Stimulated activated CD4-positive, alpha-beta T cell treated with anti-CD3 and anti-CD28 coated beads, Interleukin-1b, Interleukin-23, amount 100 ng/mL, for 24 hours (primary cell): ENCODE measurements at places on chromosomes 11 and 22.
A peak's percentile ranks its signal among the peaks of the same experiment; 100 is the strongest.

DNA sequence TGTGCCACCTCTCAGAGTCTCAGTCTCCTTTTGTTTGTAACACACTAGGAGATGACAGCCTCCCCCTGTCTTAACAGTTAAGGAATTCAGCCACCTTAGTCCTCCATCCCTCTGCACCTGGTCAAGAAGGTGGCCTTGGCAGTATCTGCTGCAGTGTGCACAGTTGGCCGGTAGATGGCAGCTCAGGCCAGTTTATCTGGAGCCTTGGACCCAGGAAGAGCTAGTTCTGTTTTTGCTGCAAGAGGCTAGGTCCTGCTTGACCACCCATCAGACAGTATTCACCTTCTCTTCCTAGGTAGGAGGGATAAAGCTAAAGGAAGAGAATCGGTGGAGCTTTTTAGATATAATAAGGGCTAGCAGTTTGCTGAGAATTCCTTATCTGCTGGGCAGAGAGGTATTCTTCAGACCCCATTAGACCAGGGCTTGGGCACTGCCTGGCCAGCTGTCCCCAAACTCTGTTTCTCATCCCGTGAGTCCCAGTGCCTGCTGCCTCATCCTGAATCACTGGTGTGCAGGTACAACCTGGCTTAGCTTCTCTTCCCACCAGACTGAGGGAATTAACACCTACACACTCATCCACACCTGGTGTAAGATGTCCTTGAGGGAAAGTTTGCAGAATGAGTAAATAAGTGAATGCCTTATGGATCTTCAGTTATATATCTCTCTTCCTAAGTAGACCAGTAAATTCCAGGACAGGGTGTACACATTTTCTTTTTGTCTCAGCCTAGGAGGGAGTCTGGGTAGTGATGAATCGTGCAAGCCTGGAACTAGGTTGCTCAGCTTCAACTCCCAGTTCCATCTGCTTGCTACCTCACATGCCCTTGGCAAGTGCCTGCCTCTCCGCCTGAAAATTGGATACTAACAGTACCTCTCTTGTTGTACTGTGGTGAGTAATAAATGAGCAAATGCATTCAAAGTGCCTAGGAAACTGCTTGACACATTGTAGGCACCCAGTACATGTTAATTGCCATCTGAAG lies 70.8 kb upstream of the NARS2 start:
- peak; percentile 25 for DNase-seq

- no peak for DNase-seq
Measured at GRCh38 chr11:11349106-11349825, 3.8 kb downstream of the CSNK2A3 start.

DNA sequence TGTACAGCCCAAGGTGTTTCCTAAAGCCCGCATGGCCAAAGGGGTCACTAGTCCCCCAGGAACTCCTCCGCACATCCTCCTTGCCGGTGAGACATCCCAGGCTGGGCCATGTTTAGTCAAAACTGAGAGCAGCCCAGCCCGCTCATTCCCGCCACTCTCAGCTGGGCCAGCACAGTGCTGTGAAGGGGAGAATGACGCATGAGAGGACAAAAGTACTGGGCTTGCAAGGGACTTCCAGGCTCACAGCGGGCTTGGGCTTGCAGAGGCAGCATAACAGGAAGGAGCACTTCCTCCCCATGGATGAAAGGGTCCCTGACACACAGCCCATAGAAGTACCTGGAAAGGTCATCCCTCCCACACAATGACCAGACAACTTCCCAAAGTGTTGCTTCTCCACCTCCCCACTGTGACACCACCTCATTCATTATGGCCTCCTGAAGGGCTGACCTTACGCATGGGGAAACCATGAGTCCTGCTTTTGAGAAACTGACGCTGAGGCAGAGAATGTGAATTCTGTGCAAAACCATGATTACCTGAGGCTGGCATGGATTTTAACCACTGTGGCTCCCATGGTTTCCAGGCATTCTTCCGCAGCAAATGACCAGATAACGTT lies 19.1 kb downstream of the ETS1 start:
- no peak for DNase-seq

- DNase-seq, result no peak
Measured at GRCh38 chr11:114148013-114148382, 88.5 kb downstream of the ZBTB16 start.
